Mucosa of descending colon (tissue), 3 donors: ENCODE measurements at places on chromosomes 2 and 18.

GRCh38 chr18:77133835-77134496 lies 1.4 kb upstream of the MBP start:
- DNase-seq = peak; percentile 62

DNA sequence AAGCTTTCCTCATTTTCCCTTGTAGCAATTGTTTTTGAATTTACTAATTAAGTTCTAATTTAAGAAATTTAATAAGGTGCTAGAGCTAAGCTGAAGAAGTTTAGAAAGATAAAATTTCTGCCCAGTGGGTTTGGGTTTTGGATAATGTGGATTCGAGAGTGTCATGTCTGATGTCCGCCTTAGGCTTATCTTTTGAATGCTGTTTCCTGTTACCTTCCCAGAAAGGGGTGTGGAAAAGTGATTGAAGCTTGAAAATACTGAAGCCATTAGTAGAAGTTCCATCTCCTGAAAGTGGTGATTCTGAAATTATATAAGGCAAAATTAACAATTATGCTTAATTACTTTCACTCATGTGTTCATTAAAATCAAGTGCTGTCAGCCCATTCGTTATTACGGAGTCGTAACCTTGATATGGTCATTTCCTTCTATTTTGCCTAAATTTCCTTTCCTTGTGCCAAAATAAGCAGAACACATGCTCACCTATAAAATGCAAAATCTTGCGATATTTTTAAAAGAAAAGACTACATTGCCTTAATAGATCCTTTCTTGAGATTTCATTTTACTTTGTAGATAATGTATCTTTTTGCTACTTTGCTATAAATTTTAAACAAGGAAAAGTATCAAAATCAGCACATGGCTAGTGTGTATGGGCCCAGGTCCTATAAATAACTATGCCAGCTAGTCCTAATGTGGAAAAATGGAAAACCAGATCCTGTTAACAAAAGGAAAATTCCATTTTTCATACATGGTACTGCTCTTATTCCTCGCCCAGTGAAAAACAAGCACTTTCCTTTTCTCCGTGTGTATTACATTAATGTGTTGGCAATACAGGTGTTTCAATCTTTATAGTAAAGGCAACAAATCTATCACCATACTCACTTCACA lies 97.3 kb downstream of the ICOS start:
- no peak for DNase-seq

- DNase-seq = no peak
Observed at GRCh38 chr2:237418300-237418699, 4.3 kb upstream of the COL6A3 start.

GRCh38 chr2:191166111-191166755 lies 15.4 kb upstream of the STAT4 start:
- DNase-seq = no peak

DNA sequence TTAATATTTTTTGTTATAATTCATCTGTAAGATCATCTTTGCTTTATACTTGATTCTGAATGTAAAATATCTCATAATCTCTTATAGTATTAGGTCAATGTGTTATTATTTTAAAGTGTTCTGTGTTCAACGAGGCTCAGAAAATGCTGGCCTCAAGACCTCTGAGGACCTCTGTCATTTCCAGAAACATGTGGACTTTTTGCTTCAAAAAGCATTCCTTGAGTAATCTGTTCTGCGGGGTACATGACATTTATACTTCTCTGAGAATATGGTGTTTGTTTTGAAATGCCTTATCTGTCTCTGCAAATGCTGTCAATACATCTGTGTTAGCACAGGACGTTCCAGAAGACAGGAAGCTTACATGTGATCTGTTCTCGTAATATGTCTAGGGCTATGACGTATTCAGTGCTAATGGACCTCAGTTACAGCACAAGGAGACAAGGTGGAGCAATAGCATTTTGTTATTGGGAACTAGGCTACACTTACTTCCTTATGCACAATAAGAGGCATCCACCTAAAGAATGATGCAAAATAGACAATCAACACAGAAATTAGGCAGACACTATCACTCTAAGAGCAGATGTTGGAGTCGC lies 37.6 kb upstream of the IL1RL1 start:
- DNase-seq = no peak

GRCh38 chr18:63197246-63197869 lies 122.2 kb downstream of the BCL2 start:
- DNase-seq = no peak

DNA sequence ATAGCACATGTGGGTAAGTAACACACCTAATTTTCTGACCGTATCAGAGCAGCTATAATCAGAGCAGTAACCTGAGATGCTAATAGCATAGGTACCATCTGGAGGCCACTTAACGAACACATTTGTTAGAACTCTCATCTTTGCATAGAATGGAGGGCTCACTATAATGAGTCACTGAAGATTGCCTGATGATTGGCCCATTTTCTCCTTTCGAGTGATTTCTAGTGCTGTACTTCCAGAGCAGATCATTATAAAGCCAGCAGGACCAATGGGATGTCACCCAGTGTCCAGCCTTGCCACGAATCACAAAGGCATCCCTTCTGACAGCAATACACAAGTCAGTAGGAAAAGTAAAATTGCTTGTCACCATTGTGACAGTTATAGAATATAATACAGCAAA lies 81.7 kb upstream of the REV1 start:
- DNase-seq = no peak

DNA sequence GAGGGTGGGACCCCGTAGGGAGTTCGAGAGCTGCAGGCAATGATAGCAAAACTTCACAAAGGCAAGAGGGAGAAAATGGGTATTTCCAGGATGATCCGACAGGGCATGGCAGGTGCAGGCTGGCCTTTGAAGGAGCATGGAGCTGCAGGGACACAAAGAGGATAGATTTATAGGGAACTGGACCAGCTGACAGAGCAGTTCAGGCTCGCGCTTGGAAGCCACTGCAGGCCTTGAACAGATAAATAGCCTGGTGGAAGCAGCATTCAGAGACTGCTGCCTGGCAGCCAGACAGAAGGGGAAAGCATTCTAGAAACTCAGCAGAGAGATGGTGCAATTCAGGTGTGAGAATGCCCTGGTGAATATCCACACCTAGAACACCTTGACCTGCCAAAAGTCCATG lies 29.3 kb upstream of the CREG2 start:
- no peak for DNase-seq

GRCh38 chr2:224734949-224735348 lies 18.8 kb upstream of the CCDC195 start:
- no peak for DNase-seq

DNA sequence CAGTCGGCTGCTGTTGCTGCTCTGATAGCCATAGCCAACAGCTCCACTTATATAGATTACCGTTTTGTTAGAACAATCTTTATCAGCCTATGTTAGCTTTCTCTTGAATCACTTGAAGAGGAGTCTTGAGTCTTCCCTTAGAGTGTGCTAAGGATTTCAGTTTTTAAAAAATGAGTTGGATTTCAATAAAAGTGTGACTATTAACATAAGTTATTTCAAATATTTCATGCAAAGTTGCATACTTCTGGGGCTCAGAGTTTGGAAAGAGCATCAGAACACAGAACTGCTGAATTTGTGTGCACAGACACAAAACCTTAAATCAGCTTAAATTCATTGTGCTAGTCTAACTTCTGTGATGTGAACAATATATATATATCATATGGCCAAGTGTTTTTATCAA lies 174.7 kb downstream of the MTX2 start:
- DNase-seq = no peak

GRCh38 chr2:69634196-69634821 lies 9.2 kb downstream of the AAK1 start:
- DNase-seq = no peak

DNA sequence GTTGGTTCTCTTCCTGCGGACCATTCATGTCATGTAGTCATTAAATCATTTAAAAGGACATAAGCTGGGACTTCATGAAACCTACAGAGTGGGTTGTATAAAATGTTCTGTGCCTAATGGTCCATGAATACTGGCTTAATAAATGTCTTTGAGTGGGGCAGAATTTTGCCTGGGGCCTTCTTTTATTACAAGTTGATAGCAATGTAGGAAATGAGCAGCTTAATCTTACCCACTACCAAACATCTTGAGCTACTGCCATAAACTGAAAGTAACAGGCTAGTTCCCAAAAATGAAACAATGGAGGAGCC lies 130.9 kb downstream of the TMEM17 start:
- no peak for DNase-seq

- DNase-seq = no peak
Observed at GRCh38 chr2:29878898-29879297, 42.5 kb downstream of the ALK start.

GRCh38 chr2:44798139-44798659 lies 143.3 kb upstream of the SIX3 start:
- DNase-seq = no peak
